ENCODE measurements at places on chromosomes 6 and 20.
A peak's percentile ranks its signal among the peaks of the same experiment; 100 is the strongest.

DNA sequence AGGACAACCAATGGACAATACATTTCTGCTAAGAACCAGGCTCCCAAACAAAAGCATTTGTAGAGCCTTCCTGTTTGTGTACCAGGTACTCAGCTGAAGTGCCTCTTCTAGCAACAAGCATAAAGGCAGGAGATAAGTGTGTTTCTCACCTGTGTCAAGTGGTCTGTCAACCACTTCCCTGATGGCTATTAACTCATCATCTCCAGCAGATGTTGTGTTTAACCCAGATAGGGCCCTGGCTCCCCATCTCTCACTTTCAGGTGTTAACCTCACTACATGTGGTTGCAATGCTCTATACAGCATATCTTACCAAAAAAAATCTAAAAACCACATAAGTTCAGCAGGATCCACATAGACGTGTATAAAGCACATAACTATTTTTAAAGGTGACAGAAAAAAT lies 9.6 kb upstream of the IL17A start:
- no peak for DNase-seq

- DNase-seq: no peak
Measured at GRCh38 chr6:35014341-35014740, 125.3 kb downstream of the ANKS1A start.

GRCh38 chr20:6039766-6040165 lies 14.1 kb downstream of the LRRN4 start:
- no peak for DNase-seq

DNA sequence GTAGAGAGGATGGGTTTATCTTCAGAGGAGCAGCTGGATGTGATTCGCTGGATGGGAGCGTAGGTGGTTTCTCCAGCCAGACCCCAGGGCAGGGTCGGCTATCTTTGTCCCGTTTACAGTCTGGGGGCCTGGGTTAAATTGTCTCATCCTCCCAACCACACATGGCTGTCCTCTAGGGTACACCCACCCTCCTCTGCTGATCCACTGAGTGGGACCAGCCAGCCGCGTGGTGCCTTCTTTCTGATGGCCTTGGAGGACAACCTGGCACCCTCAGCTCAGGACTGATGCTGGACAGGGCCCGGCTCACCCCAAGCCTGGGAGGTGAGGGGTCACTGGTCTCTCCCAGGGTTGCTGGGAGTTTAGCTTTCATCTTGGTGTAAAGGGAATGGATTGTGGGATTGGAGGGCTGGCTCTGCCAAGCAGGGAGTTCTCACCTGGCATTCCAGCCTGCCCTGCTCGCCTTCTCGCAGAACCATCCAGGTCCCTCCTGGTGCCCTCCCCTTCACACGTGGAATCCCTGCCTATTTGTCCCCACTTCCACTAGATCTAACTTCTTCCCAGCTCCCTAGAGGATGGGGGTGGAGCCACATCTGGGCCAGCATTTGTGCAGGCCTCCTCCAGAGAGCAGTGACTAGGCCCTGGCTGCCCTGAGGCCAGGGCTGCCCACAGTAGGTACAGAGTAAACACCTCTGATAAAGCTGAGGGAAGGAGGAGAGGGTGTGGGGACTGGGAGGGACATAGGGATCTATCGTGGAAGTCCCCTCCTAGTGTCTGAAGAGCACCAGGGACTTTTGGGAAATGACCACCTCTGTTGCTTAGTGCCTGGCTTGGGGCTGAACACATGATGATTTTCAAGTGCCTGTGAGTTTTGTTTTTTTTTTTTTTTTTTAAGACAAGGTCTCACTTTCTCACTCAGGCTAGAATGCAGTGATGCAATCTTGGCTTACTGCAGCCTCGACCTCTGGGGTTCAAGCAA lies 1.6 kb downstream of the ITPR3 start:
- DNase-seq: peak; percentile 30

- DNase-seq: peak; percentile 90
Measured at GRCh38 chr6:25014791-25015560, 79.2 kb upstream of the RIPOR2 start.

- no peak for DNase-seq
Measured at GRCh38 chr6:12065321-12066140, 53.4 kb downstream of the HIVEP1 start.

DNA sequence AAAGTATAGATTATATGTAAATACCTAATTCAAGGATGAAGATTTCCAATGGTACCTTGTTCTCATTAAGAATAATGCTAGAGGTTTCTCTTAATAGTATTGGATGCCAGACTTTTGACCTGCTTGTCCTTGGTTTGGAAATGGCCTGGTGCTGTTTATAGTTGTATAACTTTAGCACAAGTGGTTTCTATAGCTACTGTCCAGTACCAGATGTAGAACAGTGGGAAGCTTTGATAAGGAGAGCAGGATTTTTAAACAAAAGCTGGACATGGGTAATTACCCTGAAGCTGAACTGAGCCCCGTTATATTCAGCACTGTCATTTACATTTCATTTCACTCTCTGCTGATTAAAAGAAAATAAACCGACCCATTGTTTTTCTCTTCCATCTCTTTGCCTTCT lies 43.7 kb downstream of the TRMT11 start:
- DNase-seq: no peak

- DNase-seq: peak; percentile 91
Measured at GRCh38 chr20:53915446-53916172, 154.8 kb downstream of the BCAS1 start.

DNA sequence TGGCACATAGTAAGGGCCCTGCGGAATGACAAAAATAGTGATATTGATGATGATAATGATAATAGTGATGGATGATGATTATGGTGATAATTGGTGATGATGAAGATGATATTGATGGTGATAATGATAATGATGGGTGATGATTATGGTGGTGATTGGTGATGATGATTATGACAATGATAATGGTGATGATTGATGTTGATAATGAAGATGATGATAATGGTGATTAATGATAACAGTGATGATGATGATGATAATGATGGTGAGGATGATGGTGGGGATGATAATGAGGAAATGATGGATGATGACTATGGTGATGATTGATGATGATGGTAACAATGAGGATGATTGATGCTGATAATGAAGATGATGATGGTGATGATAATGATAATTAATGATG lies 48.9 kb downstream of the EDN3 start:
- DNase-seq: no peak

DNA sequence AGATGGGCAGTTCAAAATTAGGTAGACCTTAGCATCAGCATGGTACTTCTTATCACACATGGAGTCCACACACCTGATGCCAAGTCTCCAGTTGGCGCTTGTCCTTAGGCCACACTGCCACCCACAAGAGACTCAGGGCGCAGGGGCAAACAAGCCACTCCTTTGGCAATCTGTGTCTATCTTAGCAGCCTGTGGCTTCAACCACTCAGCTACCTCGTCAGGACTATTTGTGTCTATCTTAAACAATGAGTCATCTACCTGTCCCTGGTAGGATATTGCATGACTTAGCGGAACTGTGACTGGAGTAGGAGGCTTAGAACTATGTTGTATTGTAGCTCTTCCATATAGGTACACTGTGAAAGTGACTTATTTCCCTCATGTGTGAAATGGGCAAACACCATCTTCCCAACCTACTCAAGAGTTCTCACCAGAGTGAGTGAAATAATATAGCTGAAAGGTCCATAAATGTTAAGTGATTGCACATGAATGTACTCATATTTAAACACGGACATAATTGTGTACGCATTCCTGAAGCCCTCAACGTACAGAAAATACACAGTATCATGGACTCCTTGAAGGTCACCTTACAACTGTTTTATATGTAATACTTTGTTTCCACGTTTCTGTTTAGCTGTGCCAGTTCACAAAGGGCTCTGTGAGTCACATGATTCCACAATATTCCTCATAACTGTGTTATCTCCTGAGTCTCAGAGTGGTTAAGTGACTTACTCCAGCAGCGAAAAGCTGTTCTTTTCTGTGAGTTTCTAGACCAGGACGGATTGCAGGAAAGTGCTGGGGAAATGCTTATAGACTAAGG lies 1.6 kb downstream of the TRIM27 start:
- peak; percentile 49 for DNase-seq

DNA sequence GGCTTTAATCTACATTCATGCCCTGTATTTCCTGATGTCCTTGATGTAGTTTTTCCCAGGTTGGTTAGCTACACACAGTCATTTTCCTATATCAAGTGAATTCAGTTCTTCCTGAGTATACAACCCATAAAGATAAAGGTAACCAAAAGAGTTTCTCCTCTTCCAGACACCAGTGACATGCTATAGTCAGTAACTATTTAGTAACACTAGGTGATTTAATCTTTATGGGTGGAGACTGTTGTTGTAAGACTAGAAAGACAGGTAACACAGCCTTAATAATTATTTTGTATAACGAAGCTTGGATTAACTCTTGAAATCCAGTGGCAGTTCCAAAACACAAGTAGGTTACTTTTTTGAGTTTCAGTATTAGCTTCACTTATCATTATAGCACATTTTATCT lies 17.6 kb downstream of the MCUR1 start:
- no peak for DNase-seq

DNA sequence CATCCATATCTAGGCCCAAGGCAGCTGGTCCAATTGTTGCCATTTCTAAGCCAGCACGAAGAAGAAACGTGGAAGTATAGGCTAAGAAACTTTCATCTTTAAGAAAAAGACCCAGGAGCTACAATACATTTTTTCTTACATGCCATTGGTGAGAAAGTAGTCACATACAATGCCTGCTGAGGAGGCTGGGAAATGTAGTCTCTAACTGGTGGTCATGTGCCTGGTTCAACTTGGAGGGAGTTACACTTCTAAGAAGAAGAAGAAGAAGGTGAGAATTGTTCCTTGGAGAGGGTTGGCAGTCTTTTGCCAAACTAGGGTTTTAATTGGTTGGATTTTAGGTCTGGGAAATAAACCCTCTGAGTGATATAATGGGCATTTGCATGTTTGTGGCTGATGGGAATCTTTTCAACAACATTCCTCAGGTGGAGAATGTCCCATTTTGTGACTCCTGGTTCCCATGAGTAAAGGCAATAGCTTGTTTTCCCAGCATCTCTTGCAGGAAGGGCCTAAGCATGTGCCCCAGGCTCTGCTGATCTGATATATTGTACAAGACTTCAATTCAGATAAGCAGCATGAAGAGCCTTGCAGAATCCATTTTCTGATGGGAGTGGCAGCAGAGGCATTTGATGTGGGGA lies 47.0 kb upstream of the PREP start:
- no peak for DNase-seq

Data from fibroblast of pulmonary artery (primary cell).